Stimulated activated CD4-positive, alpha-beta T cell treated with anti-CD3 and anti-CD28 coated beads, Interleukin-1b, Interleukin-23, amount 100 ng/mL, for 4 hours (primary cell): ENCODE measurements at places on chromosomes 16 and 17.

DNA sequence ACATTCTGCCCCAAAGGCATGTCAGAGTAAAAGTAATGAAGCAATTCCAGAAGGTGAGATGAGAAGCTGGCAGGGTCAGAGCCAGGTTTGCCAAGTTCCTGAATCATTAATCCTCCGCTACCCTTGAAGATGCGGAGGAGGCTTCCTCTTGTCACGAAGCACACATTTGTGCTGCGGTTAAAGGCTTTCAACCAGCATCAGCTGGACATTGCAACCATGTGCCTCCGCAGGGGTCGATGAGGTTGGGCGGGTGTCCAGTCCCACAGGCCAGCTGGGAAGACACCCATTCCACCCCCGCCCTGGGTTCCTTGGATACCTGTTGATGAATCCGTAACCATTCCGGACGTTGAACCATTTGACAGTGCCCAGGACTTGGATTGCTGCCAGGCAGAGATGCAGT, 1.3 kb downstream of the YBX2 start:
- DNase-seq, result no peak

DNA sequence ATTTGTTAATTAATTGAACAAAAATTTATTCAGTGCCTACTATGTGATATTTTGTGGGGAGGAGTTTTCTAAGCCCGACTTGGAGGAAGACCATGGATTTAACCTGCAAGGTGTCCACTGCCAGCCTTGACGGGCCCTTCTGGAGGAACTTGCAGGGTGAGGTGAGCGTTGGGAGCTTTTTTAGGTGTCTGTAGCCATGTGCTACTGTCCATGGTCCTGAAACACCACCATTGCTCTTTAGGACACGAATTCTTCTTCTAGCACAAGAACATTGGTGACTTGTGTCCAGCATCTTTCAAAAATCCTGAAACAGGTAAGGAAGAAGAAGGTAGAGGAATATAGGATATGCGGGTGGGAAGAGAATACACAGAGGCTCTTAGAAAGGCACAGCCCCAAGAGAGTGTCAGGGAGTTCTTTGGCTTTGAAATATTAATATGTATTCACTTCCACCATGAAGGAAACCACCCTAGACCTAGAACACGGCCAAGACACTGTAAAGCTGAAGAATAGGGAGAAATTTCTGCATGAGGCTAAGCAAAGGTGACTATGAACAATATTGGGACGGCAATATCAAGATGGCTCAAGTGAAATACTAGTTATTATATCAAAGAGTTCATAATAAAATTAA, 27.9 kb upstream of the OR4D1 start:
- DNase-seq, result no peak

DNA sequence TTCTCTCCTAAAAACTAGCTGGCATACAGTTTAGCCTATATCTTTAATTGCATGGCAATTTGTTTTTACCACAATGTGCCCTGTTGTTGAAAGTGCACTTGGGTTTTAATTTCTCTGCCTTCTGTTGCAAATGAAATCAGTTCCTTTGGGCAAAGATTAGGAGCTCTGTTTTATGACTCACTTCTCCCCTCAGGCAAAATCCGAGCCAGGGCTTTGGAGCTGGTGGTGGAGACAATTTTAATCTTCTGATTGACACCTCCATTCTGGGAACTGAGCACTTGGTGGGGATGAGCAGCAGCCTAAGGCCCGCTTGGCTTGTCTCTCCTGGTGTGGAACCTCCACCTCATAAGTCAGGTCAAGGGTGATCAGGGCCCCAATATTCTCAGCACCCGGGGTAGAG, 13.3 kb upstream of the MYH8 start:
- DNase-seq, result no peak

GRCh38 chr17:48612854-48613691, 2.0 kb downstream of the HOXB8 start:
- DNase-seq, result no peak

DNA sequence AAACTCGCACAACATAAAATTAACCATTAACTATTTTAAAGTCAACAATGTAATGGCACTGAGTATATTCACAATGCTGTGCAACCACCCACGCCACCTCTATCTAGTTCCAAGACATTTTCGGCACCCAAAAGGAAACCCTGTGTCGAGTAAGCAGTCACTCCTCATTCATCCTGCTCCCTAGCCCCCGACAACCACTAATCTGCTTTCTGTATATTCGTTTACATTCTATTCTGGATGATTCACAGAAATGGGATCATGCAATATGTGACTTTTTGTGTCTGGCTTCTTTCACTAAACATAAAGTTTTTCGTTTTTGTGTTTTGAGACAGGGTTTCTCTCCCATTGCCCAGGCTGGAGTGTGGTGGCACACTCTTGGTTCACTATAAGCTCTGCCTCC, 42.2 kb upstream of the HAPSTR1 start:
- no peak for DNase-seq

DNA sequence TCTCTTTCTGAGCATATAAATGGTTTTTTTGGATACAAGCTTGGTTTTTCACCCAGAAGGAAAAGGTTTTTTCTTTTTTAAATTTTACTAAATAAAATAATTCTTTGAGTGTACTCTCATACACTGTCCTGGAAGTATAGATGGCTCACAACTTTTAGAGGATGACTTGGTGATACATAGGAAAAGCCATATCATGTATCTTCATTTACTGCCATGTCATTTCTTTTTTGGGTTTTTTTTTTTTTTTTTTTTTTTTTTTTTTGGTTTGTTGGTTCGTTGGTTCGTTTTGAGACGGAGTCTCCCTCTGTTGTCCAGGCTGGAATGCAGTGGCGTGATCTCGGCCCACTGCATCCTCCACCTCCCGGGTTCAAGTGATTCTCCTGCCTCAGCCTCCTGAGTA, 11.8 kb downstream of the OGFOD1 start:
- no peak for DNase-seq

DNA sequence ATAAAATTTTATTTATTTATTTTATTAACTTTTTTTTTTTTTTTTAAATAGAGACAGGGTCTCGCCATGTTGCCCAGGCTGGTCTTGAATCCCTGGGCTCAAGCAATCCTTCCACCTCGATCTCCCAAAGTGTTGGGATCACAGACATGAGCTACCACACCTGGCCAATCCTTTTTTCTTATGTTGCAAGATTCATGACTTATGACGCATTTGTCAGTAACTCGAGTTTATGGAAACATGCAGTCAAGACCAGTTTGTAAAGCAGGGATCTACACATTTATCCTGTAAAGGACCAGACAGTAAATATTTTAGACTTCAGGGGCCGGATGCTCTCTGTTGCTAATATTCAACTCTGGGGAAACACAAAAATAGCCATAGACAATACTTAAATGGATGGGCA, 9.4 kb upstream of the MAP2K6 start:
- DNase-seq, result no peak

DNA sequence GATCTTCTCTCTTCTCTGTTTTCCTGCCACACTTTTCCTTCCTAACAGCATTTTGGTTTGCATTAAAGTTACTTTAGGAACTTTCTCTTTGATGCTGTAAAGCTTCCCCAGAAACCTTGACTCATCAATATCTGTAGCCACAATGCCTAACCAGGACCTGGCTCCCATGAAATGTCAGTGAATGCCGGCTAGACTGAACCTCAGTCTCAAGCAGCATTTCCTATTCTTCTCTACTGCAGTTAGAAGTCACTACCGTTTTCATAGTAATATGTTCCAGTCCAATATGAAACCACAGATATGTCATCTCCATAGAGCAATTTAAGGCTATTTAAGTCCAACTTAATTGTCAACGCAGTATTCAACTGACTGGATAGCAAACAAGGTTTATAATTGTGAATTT, 28.9 kb downstream of the ITFG1 start:
- DNase-seq, result no peak

GRCh38 chr16:19808061-19808641, 76.5 kb downstream of the GPRC5B start:
- DNase-seq, result no peak

DNA sequence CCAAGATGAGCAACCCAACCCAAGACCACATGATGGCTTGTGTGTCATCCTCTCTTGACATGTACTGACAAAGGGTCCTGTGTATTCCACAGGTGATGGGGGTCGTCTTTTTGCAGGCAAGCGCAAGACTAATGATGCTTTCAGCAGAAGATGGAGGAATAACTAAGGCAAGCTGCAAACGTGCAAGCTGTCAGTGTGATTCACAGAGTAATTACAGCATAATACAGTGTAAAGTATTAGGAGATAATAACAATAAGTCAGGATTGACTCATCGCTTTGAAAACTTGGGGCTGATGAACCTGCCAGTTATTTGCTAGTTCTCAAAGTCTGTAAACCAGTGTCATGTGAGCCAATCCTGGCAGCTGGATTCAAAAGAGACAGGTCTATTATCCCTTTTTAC, 41.6 kb upstream of the ASIC2 start:
- DNase-seq, result no peak

- DNase-seq, result no peak
Measured at GRCh38 chr16:2470603-2471015, 488 bp upstream of the NTN3 start.

DNA sequence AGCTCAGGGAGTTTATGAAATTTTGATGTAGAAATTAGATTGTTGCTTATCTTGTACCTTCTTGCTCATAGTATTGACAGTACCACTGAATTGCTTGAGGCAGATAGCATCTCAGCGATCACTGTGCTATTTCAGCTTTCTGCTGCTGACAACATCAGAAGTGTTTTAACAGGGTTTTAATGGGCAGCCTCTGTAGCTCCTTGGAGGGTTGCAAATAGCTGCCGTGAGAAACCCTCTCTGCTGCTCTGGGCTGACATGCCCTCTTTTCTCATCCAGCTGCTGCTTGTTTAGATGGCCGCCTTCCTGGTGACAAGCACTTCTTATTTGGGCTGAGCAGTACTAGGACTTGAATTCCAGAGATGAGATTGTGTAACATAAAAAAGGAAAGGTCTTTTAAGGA, 180.2 kb upstream of the TBX2 start:
- no peak for DNase-seq

DNA sequence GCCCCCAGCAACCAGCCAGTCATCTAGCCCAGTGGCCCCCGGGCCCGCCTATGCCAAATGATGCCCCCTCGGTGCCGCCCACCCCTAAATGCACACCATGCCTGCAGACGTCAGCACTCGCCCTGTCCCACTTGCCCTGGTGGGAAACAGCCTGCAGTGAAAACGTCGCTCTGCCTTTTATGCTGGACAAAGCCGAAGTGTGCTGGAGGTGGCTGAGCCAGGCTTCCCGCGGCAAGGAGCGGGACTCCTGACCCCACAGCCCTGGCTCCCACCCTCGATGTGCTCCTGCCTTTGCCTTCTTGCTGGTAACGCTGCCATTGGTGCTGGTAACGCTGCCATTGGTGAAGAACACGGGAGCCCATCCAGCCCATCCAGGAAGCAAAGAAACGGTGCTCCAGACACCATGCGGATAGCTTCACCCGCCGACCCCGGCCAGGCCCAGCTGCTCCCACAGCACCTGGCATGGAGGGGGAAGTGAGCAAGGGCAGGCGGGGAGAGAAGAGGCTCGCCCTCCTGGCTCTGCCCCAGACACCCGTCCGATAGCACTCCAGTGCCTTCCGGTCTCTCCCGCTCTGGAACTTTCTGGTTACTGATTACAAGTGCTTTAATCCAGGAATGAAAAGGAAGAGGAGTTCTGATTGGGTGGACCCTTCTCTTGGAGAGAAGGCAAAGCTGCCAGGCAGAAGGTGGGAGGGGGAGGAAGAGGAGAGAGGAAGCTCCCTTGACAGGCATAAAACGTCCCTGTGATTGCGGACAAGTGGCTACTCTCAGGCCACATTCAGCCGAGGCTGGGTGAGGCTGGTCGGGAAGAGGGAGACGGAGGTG, 4.0 kb upstream of the BAIAP2 start:
- no peak for DNase-seq

DNA sequence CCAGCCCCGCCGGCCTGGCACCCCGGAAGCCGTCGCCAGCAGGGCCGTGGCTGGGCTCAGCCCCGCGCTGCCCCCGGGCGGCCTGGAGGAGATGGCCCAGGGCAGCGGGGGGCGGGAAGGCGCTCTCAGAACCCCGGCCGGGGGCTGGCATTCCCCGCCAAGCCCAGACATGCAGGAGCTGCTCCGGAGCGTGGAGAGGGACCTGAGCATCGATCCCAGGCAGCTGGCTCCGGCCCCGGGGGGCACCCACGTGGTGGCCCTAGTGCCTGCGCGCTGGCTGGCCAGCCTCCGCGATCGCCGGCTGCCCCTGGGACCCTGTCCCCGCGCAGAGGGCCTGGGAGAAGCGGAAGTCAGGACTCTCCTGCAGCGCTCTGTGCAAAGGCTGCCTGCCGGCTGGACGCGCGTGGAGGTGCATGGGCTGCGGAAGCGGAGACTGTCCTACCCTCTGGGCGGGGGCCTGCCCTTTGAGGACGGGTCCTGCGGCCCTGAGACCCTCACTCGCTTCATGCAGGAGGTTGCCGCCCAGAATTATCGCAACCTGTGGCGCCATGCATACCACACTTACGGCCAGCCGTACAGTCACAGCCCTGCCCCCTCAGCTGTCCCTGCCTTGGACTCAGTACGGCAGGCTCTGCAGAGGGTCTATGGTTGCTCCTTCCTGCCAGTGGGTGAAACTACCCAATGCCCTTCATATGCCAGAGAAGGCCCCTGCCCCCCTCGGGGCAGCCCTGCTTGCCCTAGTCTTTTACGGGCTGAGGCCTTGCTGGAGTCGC, 551 bp downstream of the WDR81 start:
- no peak for DNase-seq

DNA sequence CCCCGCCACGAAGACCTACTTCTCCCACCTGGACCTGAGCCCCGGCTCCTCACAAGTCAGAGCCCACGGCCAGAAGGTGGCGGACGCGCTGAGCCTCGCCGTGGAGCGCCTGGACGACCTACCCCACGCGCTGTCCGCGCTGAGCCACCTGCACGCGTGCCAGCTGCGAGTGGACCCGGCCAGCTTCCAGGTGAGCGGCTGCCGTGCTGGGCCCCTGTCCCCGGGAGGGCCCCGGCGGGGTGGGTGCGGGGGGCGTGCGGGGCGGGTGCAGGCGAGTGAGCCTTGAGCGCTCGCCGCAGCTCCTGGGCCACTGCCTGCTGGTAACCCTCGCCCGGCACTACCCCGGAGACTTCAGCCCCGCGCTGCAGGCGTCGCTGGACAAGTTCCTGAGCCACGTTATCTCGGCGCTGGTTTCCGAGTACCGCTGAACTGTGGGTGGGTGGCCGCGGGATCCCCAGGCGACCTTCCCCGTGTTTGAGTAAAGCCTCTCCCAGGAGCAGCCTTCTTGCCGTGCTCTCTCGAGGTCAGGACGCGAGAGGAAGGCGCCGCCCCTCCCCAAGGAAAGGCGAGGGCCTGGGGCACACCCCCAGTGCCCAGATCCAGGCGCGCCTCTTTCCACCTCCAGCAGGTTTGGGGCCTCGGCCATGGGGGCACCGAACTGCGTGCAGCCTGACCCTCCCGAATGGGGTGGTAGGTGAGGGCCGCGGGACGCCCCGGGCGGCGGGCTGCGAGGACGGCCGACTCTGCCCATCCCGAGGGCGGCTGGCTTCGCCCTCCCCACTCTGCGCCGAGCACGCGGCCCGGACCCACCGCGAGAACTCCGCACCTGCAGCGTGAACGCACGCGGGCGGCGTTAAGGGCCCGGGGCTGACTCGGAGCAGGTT, 664 bp downstream of the HBQ1 start:
- peak; percentile 84 for DNase-seq

GRCh38 chr17:15171167-15172047, 93.7 kb downstream of the PMP22 start:
- no peak for DNase-seq

- no peak for DNase-seq
Measured at GRCh38 chr17:64709481-64709880, 47.4 kb upstream of the SMURF2 start.
